ENCODE measurements at places on chromosomes 3 and 15. TPM values are rescaled to one million over a fixed set of nuclear protein-coding genes. Genes with fewer than 3 reads are reported as not detected.

DCLK3 gene
- total RNA-seq, result not detected

ANKUB1 gene
- total RNA-seq, result not detected

A4GNT gene
- total RNA-seq, result not detected

ISL2 gene
- total RNA-seq, result 0.32 TPM

PTPRG gene
- total RNA-seq, result 34.5 TPM

RHOA gene
- total RNA-seq, result 452 TPM

Data from spleen (tissue), 13 donors.